Caco-2 (cell line): ENCODE measurements at places on chromosomes 4 and X.

GRCh38 chr4:26813698-26814097 is 46.9 kb upstream of the STIM2 start:
- DNase-seq, result no peak

DNA sequence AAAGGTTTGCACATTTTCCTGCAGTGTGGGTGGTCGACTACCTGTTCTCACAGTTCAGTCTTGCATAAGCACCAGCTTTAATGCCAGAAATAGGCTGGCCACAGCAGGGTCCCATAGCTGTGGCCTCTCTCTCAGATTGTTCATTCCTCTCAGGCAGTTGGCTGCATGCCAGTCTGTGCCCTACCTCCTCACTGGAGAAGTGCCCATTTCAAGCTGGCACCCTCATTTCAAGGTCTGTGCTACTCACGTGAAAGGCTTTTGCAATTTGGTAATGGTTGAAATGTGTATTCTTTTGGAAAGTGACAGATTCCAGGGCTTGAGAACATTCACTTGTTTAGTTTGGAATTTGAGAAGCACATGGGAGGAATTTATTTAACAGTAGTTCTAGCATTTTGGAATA is 28.9 kb upstream of the MTMR1 start:
- no peak for DNase-seq

DNA sequence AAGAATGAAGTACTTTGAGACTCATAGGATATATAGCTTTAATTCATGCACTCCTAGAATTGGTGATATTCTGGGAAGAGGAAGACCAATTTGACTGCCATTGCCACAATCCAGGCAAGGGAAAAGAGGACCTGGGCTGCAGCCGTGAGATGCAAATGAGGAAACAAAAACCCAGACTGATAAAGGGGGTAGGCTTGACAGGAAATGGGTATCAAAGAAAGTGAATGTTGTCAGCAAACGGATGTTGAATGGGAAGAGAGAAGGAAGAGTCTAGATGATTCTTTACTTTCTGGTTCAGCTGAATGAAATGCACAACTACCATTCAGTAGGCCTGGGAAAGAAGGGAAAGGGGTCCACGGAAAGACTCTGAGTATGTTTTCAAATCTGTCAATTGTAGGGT is 17.1 kb upstream of the ARHGEF6 start:
- no peak for DNase-seq

GRCh38 chrX:24506082-24506481 is 41.0 kb downstream of the PDK3 start:
- peak; percentile 59 for DNase-seq

DNA sequence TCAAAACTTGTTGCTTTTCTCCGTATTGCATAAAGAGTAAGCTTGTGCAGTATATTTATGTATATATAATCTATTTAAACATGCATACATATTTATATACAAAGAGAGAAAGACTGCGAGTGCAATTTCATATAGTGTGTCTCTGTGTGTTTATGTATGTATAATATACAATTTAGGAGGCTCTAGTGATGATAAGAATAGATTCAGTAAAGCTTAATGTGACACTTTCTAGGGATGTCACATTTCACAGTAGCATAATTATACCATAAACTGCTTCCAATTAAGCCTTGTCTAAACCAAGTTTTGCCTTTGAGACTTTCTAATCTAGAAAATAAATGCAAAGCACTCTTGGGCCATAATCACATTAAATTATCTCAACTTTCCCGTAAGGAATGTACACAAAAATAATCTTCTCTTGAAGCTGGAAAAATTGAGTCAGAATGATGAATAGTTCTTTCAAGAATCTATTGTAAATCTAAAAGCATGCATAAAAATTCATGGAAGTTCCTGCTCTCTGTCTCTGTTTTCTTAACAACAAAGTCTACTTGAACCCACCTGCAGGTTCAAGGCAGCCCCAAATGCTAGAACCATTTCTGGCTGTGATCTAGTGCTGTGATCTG is 114.1 kb upstream of the NPY2R start:
- DNase-seq, result no peak

DNA sequence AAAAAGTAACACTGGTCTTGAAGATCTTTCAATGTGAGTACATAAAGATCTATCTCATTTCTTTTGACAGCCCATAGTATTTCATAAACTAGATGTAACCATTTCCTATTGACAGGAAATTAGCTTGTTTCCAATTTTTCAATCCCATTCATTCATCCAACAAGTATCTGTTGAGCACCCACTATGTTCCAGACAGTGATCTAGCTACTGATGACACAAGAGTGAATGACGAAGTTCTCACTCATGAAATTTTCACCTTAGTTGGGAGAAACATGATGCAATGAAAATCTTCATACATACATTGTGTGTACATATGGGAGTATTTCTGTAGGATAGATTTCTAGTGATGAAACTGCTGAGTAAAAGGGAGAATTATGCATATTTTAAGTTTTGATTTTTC is 1.7 kb downstream of the CD38 start:
- DNase-seq, result no peak

DNA sequence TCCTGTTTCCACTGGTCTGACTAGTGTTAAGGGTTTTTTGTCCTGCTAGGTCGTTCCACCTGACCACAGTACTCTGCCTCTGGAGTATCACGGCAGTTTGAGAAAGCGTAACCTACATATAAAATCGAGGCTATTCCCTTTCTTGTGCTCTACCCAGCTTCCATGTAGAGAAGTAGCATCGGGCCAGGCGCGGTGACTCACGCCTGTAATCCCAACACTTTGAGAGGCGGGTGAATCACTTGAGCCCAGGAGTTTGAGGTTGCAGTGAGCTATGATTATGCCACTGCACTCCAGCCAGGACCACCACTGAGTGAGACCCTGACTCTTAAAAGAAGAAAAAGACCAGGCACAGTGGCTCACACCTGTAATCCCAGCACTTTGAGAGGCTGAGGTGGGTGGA is 7.5 kb downstream of the PPEF1 start:
- DNase-seq, result no peak

GRCh38 chrX:55057675-55058249 is 17.1 kb upstream of the PAGE2B start:
- DNase-seq, result peak; percentile 33

DNA sequence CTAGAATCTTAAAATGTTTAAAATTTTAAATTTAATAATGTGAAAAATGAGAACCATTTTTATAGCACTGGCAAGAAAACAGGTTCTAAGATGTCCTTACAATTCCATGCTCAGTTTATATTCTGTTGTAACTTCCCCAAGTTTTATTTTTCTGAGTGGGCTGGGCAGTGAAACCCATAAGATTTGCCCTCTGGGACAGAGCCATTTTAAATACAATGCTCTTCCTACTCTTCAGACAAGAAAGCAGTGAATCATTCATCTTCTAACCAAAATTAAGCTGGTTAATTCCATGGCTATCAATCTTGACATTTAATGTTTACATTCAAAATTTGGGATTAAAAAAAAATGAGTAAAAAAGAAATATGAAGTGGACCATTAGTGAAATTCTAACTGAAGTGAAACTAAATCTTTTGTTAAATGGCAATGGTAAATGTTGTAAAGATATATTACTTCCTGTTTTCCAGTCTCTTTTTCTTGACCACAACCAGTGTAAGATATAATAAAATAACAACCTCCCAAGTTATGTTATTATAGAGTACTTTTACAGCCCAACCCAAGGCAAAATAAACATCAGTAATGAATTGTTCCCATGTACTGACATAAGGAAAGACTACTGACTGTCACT is 37.2 kb upstream of the PTPN13 start:
- no peak for DNase-seq

DNA sequence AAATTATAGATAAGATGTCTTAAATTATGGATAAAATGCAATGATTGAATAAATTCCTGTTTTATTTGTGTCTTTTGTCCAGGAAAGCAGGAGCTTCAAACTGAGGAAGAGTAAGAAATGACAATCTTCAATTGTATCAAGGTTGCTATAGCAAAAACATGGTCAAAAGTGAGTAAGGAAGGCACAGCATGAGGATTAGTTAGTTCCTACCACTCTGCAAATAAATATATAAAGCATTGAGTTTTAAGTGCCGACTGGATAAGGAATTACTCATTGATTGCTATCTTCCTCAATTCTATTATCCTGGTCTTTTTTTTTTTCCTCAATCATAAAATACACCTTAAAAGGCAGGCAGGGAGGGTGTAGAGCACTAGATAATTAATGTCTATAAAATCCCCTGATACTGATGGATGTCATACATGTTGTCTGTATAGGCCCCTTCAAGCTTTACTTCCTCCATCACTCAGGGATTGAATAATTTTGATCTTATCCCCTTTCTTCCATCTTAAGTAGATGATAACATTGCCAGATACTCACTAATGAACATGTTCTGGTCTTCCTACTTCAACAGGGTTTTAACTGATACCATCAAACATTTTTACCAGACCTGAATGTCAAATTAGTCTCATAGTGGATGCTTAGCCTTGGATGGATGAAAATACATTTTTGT is 86.6 kb downstream of the MID1 start:
- DNase-seq, result no peak

GRCh38 chr4:61318431-61318830 is 118.3 kb downstream of the ADGRL3 start:
- DNase-seq, result no peak

DNA sequence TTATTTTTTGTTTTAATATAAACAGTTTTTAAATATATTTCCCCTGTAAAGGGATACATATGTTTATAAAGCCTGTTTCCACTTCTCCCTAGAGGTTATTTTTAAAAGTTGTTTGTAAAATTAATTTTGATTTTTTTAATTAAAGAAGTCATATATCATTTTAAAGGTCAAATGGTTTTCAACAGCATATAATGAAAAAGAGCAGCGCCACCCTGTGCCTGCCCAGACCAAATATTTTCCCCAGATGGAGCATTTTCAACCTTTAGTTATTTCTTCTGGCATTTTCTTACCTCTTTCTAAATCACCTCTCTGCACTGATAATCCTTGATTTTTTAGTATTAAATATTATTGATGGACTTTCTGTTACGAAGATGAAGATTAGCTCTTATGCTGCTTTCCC is 21.0 kb downstream of the MSX1 start:
- DNase-seq, result no peak

GRCh38 chr4:48931459-48931858 is 24.9 kb upstream of the OCIAD2 start:
- DNase-seq, result no peak

DNA sequence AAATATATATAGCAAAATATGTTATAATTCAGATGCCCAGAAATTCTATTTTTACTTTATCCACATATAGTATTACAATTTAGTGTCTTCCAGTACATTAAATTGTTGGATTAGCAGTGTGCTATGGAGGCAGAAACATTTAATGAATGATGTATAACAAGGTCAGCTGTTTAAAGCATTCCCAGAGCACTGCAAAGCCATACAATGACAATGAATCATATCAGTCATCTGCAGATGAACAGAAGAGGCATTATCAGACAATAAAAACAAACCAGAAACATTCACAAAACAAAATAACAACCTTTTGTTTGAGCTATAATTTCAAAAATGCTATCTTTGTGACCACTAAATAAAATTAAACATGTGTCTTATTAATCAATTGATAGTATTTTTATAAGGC is 524.2 kb downstream of the FAT4 start:
- no peak for DNase-seq

DNA sequence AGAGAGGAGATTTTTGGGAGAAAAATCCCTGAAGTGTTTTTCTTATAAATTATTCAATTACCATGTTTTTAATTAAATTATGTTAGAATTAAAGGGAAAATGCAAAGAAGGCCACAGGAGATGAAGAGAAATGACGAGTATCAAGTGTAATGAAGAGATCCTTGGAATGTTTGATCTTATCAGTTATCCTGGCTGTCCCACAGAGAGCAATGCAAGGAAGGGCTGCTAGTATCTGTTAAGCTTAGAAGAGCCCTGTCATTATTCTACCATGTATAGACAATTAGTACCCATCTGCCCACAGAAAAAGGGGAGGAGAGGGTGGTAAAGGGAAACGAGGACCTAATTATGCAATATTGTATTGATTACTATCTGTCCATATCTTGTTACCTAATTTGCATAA is 257.1 kb downstream of the BANK1 start:
- DNase-seq, result no peak

DNA sequence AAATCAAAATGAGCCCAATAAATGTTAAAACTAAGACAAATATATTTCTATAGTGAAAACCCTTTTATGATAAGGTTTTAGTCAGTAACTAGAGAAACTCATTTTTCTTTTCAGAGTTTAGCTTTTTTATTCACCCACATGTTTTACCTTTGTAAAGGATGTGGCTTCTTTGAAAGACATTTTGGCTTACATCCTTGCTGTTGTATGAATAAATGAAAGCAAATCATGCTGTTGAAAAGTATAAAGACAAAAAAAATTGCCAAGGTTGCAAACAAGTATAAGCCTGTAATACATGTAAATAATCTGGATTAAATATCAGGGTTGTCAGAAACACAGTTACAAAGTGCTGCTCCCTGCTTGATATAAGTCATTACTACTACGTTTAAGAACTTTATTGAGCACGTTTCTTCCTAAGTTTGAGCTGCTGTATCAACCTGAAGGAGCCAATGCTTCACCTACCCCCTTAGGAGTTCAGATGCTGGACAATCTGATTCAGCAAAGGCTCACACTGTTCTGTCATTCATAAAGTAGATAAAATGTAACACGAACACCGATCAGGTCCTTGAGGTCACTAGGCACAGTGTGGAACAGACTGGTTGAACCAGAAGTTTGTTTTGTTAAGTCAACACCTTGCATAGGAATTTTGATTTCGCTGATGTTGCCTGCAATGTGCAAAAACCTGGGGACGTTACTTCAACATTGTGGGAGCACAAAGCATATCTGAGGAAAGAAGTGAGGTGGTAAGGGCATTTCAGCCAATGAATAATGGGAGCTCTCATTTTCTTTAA is 321.2 kb upstream of the BMP3 start:
- no peak for DNase-seq

DNA sequence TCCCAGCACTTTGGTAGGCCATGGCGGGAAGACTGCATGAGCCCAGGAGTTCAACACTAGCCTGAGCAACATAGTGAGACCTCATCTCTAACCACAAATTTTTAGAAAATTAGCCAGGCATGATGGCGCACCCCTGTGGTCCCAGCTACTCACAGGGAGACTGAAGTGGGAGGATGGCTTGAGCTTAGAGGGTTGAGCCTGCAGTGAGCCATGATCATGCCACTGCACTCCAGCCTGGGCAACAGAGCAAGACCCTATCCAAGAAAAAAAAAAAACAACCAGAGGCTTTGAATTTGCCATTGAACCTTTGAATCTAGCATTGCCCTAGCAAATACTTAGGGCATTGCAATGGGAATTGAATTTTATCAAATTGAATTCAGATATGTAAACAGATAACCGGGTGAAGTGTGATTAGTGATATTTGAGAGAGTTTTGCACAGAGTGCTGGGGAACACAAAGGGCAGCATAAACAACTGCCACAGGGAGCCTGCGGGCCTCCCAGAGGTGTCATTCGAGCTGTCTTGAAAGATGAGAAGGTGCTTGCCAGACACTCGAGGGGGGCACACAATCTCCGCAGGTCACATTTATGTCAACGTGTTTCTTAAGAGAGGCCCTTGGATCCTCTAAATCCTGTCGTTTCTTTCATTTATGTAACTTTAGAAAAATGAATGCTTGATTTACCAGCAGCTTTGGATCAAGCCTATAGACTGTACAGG is 200.3 kb downstream of the AASDH start:
- DNase-seq, result no peak

GRCh38 chr4:110170861-110171260 is 27.6 kb downstream of the ELOVL6 start:
- DNase-seq, result no peak
